Activated CD4-positive, alpha-beta T cell treated with anti-CD3 and anti-CD28 coated beads, Interleukin-2, Interleukin-4, amounts not matched to agents 100 ng/mL and 50 ng/mL, durations not matched to agents 16 hours and 8 hours (primary cell): ENCODE measurements at places on chromosomes 1 and 21.
A peak's percentile ranks its signal among the peaks of the same experiment; 100 is the strongest.

DNA sequence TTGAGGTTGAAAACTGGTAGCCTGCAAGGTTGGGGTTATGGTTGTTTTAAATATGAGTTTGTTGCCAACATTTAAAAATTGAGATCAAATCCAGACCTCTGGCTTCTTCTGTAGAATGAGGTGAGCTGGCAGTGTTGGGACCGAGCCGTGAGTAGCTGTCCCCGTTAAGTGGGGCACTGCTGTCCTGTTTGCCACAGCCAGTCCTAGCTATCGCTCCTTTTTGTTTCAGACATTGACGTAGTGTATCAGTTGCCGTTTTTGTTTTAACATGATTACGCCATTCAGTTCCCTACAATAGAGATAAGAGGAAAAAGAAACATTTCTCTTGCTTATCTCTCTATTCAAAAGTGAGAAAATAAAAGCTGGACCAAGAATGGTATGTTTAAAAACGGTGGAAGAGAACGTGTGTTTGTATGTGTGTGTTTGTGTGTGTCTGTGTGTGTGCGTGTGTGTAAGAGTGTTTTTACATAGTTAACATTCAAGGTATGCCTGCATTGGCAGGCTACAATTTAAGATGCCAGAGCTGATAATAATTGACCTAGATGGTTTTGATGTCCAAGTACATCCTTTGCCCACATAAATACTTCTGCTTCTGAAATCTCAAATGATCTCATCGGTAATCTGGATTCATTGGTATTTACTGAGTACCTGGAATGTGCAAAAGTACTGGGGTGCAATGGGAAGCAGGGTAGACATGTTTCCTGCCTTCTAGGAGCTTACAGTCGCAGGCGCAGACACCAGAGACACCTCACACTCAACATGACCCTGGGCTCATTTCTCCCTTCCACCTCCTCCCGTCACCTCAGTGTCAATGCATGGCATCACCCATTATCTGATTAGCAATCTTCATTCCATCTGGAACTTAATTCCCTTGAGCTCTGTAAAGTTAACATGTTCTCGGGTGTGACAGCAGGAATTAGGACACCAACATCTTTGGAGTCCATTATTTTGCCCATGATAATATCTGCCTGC lies 65.8 kb downstream of the HUNK start:
- no peak for DNase-seq

GRCh38 chr21:46622226-46622625 lies 13.2 kb upstream of the PRMT2 start:
- no peak for DNase-seq

- no peak for DNase-seq
Observed at GRCh38 chr1:229854620-229855019, 212.4 kb upstream of the GALNT2 start.

GRCh38 chr1:48697066-48697707 lies 79.5 kb downstream of the BEND5 start:
- peak; percentile 53 for DNase-seq

DNA sequence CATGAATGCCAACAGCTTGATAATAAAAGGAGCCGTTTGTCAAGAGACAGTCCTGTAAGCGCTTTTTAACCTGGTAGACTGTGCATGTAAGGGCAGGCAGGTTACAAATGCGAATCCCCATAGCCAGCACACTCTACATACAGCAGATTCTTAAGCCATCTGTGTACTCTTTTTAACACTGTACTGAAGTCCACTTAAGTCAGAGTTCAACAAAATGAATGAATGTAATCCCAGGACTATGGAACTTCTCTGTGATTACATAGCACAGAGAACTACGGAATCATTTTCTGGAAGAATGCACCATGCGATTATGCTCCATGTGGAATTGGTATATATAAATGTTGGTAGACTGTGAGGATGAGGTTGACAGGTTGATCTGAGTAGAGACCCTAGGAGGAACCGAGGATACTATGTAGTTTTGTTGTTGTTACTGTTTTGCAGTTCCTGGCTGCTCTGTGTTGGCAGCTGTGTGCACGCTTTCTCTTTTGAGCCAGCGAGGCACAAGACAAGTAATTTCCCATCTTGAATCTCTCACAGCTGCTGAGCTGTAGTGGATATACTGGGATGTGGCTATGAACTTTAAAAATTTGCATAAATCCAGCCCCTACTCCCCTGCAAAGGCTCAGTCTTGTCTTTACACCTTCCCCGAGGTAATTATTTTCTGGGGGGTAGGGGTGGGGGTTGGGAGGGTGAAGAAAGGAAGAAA lies 21.9 kb downstream of the LRRC8D start:
- no peak for DNase-seq

DNA sequence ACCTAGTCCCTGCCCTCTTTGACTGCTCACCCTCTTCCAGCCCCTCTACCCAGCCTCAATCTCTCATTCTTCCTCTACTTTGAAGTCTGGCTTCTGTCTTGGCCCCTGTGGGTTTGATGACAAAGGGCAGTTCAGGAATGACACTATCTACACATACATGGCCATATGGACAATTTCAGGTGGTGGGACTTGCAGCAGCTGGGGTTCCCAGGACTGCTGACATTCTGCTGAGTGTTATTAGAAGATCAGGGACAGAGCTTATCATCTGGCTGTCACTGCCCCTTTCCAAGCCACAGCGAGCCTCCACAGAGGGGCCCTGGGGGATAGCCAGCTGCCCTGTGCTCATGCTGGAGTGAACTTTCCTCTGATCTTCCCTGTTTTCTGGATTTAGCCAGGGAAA lies 97.4 kb upstream of the IPO9 start:
- no peak for DNase-seq

DNA sequence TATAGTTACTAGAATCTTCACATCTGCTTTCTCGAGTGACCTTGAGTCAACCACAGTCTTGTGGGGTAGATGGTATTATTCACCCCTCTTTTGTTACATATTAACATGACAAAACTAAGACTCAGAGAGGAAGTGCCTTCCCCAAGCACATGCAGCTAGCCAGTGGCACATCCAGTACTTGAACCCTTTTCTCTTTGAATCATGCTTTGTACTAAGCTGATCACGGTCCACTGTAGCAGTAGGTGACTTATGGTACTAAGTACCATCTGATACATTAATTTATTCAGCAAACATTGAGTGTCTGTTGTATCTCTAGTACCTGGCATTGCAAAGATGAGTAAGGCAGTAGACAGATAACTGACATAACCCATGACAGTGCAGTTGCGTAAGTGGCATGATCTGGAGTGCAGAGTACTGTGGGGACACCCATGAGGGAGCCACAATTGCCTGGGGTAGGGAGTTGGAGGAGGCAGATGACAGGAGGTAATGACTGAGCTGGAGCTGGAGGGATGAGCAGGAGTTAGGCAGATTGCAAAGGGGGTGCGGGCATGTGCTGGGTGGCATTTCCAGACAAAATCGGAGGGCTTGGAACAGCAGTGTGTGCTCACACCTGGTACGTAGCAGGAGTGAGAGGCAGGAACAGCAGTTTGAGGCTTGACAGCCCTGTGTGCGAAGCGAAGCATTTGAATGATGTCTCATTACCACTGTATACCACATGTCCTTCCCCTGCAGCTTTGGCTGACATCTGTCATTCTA lies 29.8 kb downstream of the UCK2 start:
- DNase-seq: no peak

- no peak for DNase-seq
Observed at GRCh38 chr1:30807318-30808066, 49.9 kb upstream of the LAPTM5 start.

- no peak for DNase-seq
Observed at GRCh38 chr1:98940069-98940721, 64.5 kb downstream of the PLPPR5 start.

DNA sequence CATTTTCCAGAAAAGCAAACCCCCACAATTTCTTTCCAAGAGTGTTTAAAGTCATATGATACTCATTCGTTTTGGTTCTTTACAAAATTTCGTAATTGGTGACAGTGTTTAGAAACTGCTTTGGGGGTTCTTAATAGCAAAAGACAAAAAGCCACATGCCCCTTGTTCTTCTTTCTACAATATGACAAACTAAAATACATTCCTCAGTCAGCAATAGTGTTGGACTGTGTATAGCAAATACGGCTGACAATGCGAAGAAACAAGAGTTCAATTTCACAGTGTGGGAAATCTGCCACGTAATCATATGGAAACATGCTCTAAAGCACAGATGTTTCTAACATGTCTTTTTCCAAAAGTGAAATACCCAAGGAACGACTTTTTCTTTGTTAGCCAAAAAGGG lies 7.6 kb upstream of the IFNAR1 start:
- no peak for DNase-seq

DNA sequence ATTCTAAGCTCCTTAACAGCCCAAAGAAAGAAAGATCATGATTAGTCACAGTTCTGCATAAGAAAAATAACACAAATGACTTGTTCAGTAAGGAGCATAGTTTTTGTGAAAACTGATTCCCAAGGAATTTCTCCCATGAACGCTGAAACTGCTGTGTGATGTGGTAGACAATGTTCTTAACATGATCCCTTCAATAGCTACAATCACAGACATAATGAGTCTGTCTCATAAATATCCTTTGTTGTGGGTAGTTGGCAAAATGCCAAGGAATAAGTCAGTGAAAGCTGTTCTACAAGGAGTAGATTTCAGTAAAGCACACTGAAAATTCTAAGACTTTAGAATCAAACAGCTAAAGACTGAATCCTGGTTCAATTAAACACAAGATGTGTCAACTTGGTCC lies 404.8 kb downstream of the HLX start:
- no peak for DNase-seq

- no peak for DNase-seq
Observed at GRCh38 chr1:180225403-180225802, 4.7 kb upstream of the LHX4 start.

DNA sequence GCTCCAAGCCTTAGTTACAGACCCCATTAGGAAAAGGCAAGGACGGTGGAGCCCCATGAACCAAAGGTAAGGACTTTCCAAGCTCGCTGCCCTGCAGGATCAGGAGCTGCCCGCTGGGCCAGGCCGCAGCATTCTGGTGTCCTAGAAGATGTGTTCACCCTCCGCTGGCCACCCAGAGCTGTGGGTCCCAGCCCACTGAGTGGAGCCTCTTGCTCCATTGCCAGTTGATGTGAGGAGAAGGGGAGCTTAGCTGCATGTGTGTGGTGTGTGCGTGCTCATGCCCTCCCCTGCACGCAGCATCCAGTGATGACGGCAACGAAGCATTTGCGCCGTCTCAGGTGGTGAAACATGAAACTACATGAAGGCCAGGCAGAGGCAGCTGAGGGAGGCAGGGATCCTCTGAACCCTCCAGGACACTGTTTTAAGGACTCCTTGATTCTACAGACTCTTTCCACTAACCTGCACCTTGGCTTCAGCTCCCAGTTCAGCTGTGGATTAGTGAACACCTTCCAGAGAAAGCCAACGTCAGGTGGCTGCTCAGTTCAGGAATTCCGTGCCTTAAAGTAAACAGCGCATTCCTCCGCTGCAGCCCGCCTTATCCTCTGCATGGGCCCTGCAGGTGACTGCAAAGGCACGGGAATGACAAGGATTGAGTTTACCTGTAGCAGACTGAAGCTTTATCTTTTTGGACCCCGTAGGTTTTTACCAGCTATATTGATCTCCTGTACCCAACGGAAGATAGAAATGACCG lies 48.7 kb downstream of the SMYD2 start:
- no peak for DNase-seq
